ENCODE measurements at places on chromosomes 7 and 10.

DNA sequence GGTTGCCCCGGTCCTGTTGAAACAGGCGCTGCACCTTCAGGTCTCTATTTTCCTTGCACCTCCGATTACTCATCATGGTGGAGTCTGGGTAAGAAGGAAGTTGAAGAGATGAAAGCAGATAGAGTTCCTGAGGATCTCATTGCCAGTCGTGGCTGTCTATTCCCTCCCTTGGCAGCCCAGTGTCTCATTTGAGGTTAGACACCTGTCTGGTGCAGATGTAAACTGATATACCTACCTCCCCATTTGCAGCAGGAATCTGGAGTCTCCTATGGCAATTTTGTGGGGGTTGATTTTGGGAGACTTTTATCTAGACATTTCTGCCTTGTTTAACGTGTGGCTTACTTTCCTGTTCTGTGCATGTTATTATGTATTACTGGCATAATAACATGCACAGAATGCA, 212.1 kb downstream of the BICC1 start:
- DNase-seq: no peak

DNA sequence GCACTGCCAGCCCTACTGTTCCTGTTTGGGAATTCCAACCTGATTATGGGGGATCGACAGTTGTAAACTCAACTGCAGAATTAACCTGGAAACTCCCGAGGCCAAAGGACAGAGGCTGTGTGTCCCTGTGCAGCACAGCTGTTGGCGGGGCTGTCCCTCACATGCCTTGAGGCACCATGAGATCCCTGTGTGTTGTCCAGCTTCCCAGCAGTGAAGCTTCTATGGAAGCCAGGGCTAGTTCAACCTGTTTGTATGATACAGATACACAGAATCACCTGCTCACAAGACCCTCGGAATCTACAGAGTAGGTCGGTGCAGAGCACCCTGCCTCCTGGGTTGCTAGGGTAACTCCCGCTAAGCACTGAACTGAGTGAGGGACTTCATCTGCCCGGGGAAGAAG, 61.0 kb upstream of the EFCAB10 start:
- no peak for DNase-seq

GRCh38 chr7:73773700-73774517, 3.8 kb upstream of the CLDN3 start:
- DNase-seq: no peak

DNA sequence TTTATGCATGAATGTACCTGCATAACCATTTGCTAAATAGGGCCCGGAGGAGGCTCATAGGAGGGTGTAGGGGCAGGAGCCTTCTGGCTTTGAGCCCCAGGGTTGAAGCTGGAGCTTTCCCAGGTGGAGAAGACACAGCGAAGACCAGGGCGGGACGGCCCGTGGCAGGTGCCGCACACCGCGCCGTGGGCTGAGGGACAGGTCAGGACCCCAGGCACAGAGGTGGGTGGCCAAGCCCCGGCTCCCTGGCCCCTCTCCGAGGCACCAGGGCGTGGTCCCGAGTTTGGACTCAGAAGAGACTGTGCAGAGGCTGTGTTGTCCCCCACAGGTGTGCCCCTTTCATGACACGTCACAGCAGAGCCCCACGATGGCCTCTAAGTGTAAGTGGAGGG, 56.5 kb downstream of the PWWP2B start:
- no peak for DNase-seq

DNA sequence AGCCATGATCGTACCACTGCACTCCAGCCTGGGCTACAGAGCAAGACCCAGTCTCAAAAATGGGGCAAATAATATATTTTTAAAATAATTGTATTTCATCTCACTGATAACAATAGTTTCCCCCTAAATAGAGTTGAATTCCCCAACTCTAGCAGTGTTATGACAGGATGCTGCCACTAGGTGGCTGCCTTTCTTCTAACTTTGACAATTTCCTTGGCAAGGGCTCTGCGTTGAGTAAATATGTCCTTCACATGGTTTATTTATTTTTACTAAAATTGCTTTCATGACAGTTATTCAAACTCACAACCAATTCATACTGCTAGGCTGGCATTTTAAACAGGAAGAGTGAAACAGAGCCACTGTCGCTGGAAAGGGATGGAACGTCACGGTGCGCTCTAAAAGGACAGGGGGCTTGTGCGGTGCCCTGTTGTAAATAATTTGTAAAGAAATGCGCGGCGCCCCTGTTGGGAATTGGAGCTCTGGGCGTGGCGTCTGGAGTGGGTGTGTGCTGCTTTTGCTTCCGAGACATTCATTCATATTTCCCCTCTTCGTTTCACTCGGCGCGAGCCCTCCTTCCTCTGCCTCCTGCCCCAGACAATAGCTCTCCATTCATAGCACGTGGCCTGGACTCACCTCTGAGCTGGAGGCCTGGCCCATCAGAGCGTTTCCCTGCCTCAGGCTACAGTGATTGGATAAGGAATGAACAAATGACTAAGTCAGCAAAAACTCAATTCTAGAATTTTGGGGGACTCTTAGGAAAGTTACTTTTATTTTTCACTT, 20.5 kb upstream of the PITRM1 start:
- no peak for DNase-seq

- no peak for DNase-seq
Observed at GRCh38 chr10:127349737-127350136, 153.3 kb upstream of the INSYN2A start.

DNA sequence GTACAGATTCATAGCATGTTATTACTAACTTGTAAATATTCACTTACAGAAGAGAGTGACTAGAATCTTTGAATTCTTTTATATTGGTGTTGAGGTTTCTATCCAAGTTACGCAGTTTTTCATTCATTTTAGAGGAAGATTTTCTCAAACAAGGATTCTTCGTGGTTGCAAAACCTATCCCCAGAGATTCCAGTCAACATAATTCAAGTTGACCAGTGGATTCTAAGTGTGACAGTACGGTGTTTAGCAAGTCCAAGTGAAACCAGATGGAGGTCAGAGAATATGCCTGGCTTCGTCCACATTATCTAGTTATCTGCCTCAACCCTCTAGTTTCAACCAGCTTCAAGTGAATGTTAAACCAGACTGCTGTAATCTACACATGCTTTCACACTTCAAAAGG, 131.9 kb downstream of the SDK1 start:
- no peak for DNase-seq

GRCh38 chr10:61325223-61325960, 127.8 kb downstream of the TMEM26 start:
- DNase-seq: no peak

GRCh38 chr7:128407751-128408708, 1.8 kb downstream of the IMPDH1 start:
- DNase-seq: no peak

DNA sequence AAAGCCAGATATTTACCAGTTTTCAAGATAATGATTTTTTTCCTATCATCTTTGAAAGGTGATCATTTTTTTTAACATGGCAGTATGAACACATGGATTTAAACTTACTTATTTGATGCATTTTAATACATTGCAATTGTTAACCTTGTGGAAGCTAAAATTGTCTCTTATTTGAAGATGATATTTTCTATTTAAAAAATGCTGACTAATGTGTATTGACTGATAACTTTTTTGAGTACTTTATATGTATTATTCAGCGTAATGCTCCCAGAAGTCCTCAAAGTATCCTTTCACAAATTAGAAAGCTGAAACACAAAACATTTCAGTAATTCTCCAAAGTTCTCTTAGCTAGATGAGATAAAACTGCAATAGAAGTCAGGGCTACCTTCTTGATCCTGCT, 677.3 kb downstream of the NRG3 start:
- DNase-seq: no peak

Measured in stimulated activated CD8-positive, alpha-beta memory T cell treated with anti-CD3 and anti-CD28 coated beads, Interleukin-2, amount 100 ng/mL, for 48 hours (primary cell).